ENCODE measurements at places on chromosomes 11 and 22.

DNA sequence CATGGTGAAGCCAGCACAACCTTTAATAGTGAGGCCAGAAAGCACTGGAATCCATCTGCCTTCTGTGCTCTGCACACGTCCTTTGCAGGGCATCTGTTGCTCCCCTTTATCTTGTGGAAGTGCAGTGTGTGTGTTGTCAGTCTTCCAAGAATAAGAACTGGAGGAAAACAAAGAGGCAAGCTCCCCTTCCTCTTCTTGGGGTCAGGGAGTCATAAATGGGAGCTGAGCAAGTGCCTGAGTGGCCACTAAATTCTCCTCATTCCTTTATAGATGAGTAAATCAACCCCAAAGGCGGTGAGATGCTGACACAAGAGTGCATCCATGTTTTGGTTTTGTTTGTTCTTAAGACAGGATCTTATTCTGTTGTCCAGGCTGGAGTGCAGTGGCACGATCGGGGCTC is 38.3 kb downstream of the WT1 start:
- DNase-seq = no peak

DNA sequence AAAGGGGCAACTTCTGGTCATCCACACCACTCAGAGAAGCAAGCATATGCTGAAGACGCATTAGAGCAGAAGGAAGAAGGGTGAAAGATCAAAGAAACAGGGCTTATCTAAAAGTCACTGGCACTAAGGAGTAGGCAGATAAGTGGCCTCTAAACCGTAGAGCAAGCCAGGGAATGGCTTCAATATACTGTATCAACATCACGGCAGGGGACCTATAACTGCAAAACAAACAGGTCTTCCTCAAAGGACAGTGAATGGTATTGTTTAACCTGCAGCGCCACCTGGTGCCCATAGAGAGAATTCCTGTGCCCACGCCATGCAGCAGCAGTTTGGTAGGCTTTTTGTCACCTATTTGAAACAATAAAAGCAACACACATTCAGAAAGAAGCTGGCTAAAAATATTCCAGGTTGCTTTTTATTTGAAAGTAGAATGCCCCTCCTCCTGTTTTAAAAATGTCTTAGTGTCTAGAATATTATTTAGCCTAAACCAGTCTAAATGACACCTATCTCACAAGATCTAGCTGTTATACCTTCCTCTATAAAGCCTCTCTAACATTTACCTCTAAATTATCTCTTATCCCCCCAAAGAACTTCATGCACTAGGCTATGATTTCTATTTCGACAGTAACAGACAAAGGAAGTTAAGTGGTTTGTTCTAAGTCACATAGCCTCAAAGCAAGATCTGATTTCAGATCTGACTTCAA is 21.8 kb downstream of the SNX19 start:
- DNase-seq = peak; percentile 14

GRCh38 chr11:45270946-45271716 is 15.0 kb downstream of the SYT13 start:
- no peak for DNase-seq

DNA sequence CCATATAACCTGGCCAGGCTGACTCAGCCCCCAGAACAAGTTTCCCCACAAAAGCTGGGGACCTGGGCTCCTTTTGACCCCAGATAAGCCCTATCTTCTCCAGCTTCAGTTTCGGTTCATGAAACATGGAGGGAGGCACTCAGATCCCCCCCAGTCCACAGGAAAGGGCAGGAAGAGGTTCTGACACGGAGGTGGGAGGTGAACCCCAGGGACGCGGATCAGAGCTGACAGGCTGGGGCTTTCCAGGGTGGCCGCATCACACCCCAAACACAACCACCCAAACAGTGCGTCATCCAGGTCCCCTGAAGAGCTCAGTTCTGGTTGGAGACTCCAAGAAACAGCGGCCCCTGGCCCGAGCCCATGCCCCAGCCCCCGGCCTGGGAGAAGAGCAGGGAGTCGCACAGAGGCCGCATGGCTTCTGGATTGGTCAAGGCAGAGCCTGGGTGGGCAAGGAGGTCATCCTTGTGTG is 44.3 kb upstream of the A4GALT start:
- DNase-seq = no peak

DNA sequence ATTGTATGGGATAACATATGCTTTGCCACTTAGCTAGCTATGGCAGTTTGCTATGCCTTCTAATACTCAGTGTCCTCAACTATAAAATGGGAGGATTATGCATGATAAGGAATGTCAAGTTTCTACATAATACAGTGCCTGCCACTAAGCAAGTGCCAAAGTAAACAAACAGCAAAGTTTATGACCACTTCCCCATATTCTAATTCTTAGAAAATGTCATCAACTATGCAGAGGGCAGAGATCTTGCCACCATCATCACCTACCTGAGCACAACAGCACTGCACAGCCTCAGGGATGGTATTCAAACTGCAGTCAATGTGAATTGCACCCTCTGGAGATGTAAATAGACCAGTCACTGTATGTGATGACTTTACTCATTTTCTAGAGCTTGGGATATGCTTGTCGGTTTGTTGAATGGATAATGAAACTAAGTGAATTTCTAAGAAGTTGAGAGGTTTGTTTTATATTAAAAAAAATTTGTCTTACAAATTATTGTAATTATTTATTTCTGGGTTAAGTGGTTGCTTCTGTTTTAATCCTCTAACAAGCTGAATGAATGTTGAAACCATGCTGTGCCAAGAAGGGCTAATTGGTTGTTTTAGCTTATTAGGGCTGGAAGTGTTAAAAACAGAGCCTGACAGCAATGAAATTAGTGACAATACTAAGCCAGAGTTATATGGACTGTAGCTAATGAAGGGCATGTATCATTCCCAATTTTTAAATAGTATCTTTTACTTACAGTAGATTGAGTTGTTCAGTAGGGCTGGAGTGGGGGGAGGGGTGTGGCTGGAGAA is 398.4 kb downstream of the CNTN5 start:
- DNase-seq = peak; percentile 4
